Anterior cingulate cortex (tissue), 58 donors: ENCODE measurements at places on chromosomes 6 and 20.
A peak's percentile ranks its signal among the peaks of the same experiment; 100 is the strongest.

DNA sequence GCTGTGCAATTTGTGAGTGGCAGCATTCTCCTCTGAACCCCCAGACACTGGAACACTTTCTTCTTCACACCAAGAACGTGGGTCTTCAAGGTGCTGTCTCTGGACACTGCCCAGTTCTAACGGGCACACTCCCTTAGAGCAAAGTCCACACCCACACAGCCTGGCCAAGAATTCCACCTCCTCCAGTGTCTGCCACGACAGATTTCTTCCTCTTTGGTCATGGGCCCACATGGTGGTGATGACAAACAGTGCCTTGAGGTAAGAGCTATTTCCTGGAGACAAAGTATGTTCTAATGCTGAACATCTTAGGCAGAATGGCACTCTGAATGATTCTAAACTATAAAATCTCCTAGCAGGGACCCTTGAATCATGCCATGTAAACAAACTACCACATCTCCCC is 25.5 kb upstream of the SSTR4 start:
- DNase-seq = no peak

GRCh38 chr6:50824552-50824951 is 5.9 kb downstream of the TFAP2B start:
- no peak for DNase-seq

GRCh38 chr6:101741474-101742171 is 348.1 kb downstream of the GRIK2 start:
- no peak for DNase-seq

- DNase-seq = no peak
These were observed 57.2 kb downstream of the TBX18 start for GRCh38 chr6:84707171-84707570.

- DNase-seq = no peak
These were observed 31.8 kb upstream of the GMPR start for GRCh38 chr6:16206595-16207037.

- DNase-seq = no peak
These were observed 10.7 kb upstream of the VEGFA start for GRCh38 chr6:43759136-43759906.

DNA sequence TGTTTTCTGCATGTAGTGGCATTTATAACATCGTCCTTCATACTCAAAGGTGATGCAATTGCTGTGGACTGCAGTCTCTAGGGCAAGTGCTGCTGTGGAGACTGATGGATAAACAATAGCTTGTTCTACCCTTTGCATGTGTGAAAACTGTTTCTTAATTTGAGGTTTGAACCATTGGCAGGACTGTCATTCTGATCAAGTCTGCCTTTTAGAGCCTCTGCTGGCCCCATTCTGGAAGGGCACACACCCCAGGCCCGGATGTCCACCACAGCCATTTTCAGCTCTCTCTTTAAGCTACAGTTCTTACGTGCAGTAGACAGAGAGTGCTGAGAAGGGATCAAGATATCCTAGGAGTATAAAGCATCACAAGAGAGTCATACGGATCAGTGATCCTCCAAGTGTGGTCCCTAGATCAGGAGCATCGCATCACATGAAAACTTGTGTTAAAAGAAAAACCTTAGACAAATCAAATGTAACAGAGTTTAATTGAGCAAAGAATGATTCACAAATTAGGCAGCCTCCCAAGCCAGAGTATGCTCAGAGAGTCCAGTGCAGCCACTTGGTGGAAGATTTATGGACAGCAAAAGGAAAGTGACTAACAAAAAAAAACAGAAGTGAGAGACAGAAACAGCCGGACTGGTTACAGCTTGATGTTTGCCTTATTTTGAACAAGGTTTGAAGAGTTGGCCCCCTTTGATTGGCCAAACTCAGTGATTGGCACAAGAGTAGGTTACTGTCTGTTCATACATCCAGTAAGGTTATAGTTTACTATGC is 52.0 kb downstream of the FRK start:
- peak; percentile 40 for DNase-seq

- no peak for DNase-seq
These were observed 277.2 kb downstream of the FRK start for GRCh38 chr6:115783402-115784061.

DNA sequence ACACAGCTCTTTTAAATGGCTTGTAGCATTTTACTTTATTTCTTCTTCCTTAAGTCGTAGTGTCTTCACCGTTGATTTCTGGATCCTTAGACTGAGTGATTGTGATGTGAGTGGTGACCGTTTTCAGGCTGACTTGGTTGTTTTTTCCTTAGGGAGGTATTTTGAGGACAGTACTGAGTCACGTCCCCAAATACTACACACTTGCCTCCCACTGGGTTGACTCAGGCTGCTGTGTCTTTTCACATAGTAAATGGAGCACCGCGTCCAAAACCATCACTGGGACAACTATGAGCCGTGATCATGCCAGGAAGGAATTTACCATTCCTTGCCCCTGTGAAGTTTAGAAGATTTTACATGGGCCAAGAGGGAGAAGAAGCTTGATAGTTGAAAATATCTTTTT is 174.1 kb downstream of the FARS2 start:
- no peak for DNase-seq

GRCh38 chr6:33654831-33655554 is 33.9 kb downstream of the ITPR3 start:
- DNase-seq = no peak

GRCh38 chr6:20335872-20336271 is 65.8 kb upstream of the E2F3 start:
- DNase-seq = no peak

GRCh38 chr6:145138469-145139139 is 596.7 kb downstream of the EPM2A start:
- DNase-seq = no peak

DNA sequence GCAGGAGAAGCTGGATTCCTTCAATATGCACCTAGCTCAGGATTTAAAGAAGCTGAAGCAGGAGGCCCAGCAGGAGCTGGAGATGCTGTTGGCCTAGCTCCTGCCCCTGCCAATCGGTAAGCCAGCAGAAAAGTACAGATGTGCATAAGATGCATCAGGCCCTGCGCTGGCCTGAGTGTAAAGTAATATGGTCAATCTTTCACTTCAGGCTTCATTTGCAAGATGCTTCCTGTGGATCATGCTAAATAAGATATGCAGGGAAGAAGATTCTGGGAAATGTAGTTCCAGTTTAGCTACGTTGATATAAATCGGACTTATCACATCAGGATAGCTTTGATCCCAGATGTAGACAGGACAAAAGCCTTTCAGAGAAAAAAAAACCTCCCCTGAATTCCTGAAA is 100.3 kb downstream of the GJA1 start:
- DNase-seq = no peak

- DNase-seq = no peak
These were observed 21.3 kb downstream of the TNXB start for GRCh38 chr6:32087574-32088486.

GRCh38 chr6:136947037-136947436 is 24.9 kb downstream of the SLC35D3 start:
- no peak for DNase-seq

DNA sequence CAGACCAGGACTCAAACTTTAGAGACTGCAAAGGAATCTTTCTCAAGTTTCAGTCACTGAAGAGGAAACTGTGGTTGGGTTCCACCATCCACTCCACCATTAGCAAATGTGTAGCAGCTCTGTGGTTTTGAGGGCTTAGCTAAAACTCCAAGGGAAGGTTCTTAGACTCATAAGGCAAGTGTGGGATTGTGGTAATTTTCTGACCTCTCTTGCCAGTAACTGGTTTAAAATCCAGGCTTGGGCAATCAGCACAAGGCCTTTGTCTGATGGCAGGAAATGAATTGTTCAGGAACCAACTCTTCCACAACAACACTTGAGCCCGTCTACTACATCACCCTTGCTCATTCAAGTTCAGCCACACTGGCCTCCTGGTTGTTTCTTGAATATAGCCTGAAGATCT is 68.6 kb upstream of the FBXL4 start:
- no peak for DNase-seq

DNA sequence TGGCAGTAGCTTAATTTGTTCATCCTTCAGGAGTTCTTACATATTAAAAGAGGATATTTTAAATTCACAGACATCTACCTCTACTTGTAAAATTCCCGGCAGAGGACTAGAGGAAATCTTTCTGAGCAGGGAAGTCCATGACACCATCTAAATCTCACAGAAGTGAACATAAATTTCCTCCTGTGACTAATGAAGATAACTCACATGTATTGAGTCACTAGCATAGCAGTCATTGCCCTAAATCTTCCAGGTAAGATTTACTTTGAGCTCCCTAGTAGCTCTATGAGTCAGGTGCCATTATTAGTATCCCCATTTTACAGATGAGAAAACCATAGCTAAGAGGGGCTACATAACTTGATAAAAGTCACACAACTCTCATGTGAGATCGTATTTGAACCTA is 1058.6 kb upstream of the FLRT3 start:
- DNase-seq = no peak

GRCh38 chr6:15194453-15194852 is 51.4 kb upstream of the JARID2 start:
- no peak for DNase-seq

GRCh38 chr6:169701311-169701953 is 397 bp downstream of the WDR27 start:
- peak; percentile 61 for DNase-seq

- no peak for DNase-seq
These were observed 75.5 kb upstream of the CCDC167 start for GRCh38 chr6:37575221-37575620.

- DNase-seq = no peak
These were observed 97.2 kb downstream of the SSR1 start for GRCh38 chr6:7215798-7216231.
